ENCODE measurements at places on chromosomes 13 and 19.

DNA sequence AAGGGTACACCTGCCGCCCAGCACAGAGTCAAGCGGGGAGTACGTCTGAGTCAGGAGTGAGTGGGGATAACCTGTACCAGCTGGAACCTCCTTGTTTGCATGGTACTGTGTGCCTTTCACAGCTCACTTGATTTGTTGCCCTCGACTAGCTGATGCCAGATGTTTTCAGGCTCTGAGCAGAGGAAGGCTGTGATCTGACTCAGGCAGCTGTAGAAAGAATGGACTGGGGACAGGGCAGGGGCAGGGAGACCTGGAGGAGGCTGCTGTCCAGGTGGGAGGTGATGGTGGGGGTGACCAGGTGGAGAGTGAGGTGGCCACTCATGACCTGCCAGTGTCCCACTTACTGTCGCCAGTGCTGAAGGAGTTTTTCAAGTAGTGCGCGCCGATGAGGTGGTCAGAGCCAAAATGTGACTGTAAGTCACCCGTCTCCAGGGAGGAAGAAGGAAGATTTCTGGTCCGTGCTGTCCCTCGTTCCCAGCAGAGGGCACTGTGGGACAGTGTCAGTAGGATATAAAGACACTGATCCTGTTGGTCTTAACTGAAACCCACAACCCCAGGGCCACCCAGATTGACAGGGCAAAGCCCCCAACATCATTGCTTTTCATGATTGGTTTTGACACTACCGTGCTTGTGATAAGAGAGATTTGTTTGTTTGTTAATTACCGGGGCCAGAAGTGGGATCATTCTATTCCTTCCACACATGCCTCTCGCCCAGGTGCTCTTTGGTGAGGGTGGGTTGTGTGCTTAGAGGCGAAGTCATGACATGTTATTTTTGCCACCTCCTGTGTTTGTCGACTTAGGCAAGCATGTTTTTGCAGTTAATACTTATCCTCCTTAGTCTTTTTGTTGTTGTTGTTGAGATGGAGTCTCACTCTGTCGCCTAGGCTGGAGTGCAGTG is 128.4 kb downstream of the DPF1 start:
- DNase-seq: no peak

GRCh38 chr13:50969691-50970090 is 60.1 kb downstream of the RNASEH2B start:
- no peak for DNase-seq

DNA sequence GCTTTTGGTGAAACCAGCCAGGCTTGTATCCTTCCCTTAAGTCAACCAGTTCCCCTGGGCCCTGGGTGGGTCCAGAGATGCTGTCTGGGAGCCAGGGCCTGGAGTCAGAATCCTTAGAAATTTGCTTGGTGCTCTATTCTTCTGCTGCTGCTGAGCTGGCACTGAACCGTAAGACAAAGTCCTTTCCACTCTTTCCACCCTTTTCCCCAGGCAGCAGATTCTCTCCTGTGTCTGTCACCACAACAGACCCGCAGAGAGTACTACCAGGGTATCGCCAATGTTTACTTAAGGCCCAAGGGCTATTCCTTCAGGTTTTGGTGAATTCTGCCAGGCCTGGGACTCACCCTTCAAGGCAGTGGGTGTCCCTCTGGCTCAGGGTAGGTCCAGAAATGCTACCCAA is 12.2 kb downstream of the IFT88 start:
- DNase-seq: no peak

- DNase-seq: no peak
Observed at GRCh38 chr13:103395139-103395538, 328.9 kb upstream of the SLC10A2 start.

GRCh38 chr13:28071424-28071823 is 29.0 kb downstream of the FLT3 start:
- no peak for DNase-seq

- DNase-seq: no peak
Observed at GRCh38 chr19:46610413-46610775, 9.3 kb downstream of the CALM3 start.

DNA sequence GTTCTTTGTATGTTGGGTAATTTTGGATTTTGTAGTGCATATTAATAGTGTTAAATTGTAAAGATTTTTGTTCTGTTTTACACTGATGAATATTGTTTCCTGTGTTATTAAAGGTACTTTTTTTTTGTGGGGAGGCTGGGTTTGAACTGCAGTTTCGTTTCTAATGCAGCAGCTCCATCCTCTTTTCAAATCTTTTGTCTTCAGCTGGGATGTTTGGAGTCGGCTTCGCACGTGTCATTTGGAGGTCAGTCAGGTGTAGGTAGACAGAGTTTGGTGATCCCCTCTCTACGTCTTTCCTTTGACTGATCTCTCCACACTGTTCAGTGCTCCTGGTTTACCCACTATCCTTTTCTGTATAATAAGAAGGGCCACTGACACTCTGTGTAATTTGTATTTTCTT is 30.3 kb downstream of the TDRD3 start:
- DNase-seq: no peak

DNA sequence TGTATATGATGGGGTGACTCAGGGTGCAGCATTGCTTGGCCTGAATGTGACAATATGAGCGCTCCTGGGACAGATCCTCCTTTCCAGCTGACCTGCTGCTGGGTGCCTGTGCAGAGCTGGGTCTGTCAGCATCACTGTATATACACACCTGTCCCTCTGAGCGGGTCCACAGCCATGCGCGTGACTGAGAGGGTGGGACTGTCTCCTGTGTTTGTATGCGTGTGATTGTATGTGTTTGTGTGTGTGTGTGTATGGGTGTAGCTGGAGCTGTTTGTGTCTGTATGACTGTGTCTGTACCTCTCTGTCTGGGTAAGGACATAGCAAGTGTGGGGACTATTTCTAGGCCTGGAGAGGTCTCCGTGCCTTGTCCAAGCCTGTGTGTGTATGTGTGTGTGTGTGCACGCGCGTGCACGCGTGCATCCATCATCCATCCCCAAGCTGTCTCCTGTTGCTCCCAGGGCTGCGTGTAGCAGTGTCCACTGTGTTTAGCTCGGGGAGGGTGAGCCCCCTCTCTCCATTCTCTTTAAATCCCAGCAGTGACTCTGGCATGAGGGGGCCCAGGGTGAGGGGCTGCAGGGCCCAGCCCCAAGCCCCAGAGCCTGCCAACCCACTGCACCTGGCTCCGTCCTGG is 8.3 kb downstream of the IGLON5 start:
- no peak for DNase-seq

DNA sequence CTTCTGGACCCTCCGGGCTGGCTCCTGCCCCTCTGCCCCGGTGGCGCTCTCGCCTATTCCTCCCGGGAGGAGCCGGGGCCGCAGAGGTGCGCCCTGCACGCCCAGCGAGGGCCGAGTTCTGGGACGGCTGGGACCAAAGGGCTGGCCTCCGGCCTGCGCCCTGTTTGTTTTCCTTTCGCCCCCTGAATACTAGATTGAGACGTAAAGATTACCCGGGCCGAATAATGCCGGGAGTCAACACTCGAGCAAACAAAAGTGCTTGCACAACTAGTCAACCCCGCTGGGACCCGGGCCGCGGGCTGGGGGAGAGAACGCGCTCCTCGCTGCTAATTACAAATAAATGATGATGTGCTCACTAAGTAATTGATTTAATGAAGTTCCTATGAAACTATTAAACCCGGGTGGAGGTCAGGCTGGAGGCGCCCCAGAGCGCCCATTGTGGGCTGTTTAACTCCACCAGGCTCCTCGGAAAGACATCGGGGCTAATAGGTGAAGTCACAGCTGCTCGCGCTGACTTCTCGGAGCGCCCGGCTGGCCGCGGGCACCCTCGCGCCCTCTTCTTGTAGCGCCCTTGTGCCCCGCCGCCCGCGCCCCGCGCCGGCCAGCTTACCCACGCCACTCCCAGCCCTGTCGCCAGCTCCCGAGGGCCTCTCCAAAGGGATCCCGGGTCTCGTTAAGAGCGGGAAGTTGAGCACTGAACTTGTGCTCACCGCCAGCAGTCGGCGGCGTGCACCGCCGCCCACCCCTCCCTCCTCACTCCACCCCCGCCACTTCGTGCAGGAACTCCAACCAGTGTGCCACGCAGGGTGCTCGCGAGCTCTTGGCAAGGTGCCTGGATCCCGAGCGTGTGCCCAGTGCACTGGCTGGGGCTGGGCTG is 14.9 kb downstream of the ZIC5 start:
- no peak for DNase-seq

- no peak for DNase-seq
Observed at GRCh38 chr19:35115177-35115951, at the start of gene FXYD3. TSS of gene FXYD3 (plus strand) at chr19:35115823. CDS start at chr19:35119377, 3,554 bp downstream.

DNA sequence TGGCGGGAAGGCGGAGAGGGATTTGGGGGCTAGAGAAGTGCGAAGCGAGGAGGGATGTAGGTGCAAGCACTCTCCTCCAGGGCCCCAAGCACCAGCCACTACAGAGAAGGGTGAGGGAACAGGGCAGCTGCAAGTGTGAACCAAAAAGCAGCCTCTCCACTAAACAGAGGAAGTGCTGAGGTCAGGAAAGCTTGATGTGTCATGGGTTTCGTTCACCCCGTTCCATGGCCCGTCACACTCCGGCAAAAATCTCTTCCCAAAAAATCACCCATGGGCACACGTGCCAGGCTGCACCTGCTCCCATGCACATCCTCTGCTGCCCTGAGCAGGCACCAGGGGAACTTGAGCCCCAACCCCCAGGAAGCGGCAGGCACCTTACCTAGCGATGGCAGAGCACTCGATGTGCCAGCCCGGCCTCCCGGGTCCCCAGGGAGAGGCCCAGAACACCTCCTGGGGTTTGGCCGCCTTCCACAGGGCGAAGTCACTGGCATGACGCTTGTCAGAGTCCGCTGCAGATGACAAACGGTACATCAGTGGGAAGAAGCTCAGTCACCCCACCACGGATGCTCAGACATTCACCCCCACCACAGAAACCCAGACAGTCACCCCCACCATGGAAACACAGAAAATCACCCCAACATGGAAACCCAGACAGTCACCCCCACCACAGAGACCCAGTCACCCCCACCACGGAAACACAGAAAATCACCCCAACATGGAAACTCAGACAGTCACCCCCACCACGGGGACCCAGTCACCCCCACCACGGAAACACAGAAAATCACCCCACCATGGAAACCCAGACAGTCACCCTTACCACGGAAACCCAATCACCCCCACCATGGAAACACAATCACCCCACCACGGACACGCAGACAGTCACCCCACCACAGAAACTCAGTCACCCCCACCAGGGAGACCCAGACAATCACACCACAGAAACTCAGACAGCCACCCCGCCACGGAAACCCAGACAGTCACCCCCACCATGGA is 29.0 kb downstream of the CARS2 start:
- DNase-seq: no peak

DNA sequence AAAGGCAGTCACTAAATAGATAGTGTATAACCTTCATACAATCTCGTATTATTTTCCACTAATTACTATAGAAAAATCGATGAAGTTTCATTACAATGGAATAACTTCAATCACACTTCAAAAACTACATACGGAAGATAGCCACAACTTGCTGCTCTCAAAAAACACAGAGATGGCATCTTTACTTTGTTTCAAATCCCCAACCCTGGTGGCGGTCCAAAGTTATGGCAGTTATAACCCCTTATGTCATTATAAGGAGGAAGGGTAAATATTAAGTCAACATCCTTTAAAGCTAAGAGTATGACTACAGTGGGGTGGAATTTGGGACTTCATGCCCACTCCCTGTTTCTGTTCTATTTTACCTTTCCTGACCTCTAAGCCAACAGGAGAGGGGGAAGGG is 146.5 kb downstream of the LACC1 start:
- no peak for DNase-seq

All from NK-92 treated with Interleukin-12 subunit alpha and Interleukin-12 subunit beta, amount 100 ng/mL, for 24 hours (cell line).